ENCODE measurements at places on chromosomes 5 and 9.
A peak's percentile ranks its signal among the peaks of the same experiment; 100 is the strongest.

GRCh38 chr5:20605732-20606525 lies 617.9 kb upstream of the CDH18 start:
- DNase-seq: no peak

- no peak for DNase-seq
Measured at GRCh38 chr9:1294641-1295258, 244.6 kb downstream of the DMRT2 start.

- no peak for DNase-seq
Measured at GRCh38 chr9:36456480-36457065, 56.5 kb upstream of the RNF38 start.

DNA sequence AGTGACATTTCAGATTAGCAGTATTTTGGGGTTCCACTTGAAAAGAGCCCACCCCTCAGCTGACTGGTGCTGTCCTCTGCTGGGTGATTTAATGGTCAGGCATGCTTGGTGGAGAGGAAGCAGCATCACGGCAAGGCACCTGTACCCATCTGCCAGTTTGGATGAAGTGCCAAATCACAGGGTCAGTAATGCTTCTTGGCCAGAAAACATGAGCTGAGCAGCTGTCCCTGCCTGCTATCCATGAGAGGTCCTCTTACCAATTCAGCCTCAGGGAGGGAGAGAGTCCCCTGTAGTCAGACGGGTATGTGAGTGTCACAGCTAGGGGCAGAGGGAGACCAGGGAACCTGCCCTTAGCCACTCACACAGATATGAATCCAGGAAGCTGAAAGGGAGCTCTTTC lies 137.9 kb downstream of the SEC61B start:
- no peak for DNase-seq

- no peak for DNase-seq
Measured at GRCh38 chr9:35424356-35425352, 65.3 kb upstream of the RUSC2 start.

DNA sequence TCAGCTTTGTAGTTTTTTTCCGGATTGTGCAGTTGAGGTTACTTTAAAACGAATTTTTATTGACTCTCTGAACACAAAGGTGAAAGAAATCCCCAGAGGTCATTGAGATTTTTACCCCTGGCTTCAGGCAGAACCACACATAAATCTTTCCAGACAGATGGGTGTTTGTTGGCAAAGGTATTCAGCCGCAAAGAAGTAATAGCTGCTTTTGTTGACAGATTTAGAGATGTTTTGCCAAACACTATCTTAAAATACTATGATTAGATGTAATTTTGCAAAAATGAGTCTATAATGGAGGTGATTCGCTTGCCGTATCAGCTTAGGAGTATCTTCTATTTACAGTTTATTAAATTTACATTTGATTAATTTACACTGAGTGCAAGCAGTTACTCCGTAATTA lies 418.3 kb upstream of the CLINT1 start:
- DNase-seq: no peak

DNA sequence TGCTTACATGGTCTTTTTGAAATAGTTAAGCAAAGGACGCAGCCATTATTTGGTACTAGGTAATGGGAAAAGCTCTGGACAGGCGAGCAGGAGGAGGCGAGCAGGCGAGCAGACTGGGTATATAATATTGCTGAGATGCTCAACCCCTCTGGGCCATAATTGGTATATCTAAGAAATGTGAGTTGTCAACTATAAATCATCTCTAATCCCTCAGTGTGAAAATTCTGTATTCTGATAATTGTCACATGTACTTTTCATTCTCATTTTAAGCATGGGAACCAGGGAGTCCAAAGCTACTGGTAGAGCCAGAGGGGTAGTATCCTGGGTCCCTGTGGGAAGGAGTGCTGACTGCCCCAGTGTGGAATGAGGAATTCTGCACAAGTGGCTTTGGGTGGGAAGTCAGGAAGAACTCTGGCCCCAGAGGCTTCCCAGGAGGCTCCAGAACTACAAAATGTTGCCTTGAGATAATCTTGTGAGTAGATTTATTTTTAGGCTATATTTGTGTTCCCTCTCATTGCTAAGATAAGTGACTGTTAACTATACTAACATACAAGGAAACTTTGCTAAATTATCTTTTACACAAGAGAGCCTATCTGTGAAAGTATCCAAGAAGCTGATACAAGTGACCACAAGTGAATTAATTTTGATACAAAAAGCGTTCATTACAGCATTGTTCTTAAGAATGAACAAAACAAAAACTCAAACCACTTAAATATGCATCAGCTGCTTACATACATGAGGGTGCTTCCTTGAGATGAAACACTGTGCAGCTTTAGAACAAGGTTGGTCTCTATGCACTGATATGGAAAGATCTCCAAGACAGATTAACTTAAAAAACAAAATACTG lies 70.5 kb upstream of the TNFAIP8 start:
- DNase-seq: no peak

DNA sequence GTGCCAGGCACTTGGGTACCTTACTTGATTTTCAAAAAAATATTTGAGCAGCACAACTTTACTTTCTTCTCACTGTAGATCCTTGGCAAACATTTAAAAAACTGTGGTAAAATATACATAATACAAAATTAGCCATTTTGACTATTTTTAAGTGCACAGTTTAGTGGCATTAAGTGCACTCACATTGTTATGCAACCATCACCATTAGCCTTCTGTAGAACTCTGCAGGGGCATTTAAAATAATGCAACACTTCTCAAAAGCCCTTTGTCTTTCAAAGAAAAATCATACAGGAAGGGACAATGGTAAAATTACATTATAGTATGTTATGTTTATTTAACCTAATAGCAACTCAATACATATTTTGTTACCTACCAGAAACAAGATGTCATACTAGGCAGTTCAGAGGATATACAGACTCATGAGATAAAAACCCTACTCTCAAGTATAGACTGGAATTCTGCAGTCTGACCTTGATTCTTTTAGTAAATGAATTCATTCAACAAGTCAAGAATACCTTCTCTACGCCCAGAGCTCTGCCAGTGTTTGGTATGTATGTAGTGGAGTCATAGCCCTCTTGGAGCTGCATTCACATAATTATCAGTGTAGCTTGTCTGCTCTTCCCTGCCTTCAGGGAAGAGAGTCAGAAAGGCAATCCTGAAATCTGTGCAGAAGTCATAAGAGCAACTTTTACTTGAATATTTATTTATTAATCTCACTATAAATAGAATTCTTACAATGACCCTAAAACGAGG lies 74.0 kb upstream of the ARRDC3 start:
- DNase-seq: no peak

DNA sequence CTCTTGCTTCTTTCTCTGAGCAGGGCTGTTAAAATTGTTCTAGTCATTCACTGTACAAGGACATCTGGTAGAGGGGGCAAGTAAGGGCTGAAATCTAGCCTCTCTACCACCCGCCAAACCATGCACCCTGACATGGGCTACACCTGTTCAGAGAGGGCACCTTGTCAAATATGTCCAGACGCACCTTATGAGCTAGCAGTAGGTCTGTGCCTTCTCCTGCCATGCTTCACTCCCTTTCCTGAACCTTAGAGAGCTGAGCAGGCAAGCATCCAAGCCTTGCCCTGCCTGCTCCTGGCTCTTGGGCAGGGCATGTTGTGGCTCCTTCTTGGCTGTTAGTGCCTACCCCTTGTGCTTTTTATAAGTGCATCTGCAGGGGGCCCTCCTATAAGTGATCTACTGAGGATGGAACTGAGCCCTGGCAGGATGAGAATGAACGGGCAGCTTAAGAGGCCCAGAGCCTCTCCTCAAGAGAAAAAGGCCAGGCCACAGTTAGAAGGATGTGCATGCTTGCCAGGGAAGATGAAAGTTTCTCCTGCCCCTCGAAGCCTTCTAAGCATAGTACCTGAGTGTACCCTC lies 3.8 kb upstream of the NEUROG1 start:
- DNase-seq: no peak

GRCh38 chr5:135705941-135706466 lies 127.2 kb upstream of the CXCL14 start:
- DNase-seq: no peak

DNA sequence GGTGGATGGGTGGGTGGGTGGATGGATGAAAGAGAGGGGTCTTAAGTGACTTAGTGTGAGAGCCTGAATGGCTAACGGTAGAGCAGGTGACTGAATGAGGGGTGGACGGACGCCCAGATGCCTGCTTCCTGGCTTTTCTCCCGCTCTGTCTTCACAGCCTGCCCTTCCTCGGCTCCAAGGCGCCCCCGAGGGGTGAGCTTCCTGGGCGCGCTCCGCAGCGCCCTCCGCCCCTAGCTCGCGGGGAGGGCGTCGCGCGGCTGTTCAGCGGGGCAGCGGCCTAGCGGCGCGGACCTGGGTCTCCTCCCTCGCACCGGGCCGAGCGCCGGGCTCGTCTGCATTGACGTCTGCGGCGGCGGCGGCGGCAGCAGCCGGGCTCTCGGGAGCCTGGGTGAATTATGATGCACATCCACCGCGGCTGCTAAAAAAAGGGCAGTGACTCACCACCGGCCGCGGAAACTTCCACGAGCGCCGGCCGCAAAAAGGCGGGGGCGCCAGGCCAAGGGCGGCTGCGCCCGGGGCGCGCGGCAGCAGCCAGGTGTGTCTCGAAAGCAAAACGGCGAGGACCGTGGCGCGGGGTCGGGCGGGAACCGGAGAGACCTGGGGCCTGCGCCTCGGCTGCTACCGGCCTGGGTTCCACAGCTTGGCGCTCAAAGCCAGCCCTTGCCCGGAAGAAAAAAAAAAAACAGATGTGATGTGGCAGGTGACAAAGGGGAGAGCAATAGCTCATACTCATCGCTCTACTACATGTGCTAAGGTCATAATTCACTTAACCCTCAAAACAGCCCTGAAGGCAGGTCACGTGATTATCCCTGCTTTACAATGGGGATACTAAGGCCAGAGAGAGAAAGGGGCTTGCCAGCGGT lies 143.0 kb upstream of the ADRA1B start:
- DNase-seq: peak; percentile 40

DNA sequence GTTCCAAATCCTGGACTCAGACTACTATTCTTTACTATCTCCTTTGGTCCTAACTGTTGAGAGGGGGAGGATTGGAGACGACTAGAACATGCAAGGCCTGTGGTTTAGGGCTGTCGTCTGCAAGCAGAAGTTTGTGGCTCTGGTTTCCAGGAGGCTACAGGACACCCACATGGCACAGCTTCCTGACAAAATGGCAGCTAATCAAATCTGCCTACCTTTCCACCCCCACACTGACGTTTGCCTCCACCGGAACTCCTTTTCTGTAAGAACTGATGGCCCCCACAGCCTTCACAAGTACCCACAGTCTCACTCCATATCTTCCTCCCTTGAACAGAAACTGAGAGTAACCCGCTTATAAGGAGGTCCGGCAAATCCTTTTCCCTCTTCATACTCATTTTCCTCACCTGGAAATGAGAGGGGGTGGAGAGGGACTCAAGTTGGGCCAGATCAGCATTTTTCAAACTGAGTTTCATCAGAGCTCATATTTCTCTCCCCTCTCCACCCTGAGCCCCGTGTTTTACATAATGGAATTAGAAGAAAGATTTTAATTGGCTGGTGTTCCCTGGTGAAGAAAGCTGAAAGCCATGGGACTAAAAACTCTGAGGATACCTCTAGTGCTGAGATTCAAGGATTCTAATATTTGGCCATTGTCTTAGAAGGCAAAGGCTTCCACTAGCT lies 5.2 kb downstream of the SLC31A2 start:
- no peak for DNase-seq

GRCh38 chr5:178399701-178400095 lies 167.1 kb upstream of the PHYKPL start:
- DNase-seq: no peak

DNA sequence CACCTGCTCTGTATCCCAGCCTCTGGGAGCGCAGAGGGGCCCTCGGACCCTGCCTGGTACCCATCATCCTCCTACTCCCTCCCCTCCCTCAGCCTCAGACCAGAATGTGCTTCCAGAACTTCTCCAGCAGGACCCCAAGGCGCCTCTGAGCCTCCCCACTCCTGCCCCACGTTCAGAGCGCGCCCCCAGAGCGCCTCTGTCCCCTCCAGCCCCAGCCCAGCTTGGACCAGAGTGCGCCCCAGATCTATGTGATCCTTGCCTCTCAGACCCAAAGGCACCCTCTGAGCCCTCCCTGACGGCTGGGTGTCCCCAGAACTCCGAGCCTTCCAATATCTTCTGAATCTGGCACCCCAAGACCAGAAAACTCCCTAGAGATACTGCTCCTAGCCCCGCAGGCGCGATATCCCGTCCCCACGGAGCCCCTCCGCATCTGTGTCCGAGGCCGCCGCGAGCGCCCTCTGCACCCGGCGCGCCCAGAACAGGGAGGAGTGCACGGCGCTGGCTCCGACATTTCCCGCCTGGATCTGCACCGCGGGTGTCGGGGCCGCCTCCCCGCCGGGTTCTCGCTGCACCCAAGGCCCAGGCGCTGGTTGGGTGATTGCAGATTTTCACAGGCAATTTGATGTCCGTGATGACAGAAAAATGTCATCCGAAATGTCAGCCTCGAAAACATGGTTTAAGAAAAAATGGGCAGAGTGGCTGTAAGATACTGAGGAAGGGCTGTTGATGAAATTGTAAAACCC lies 522 bp downstream of the BHMT start:
- DNase-seq: no peak

GRCh38 chr5:94397508-94397907 lies 220.9 kb downstream of the KIAA0825 start:
- DNase-seq: no peak

DNA sequence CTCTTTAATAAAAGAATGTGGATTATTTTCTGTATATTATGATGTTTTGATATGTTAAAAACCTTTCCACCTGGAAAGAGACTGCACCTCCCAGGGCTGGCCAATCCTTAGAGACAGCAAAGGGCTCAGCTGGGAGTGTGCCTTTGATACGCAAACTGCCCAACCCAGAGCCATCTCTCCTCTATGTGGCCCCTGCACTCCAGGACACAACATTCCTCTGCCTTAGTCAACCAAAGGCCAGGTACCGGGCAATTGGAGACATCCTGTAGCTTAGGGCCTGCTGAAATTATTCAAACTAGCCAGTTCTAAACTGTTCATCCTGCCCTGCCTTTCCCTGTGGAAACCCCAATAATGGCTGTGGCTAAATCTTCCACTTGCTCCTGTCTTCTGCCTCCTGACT lies 5.0 kb upstream of the HSPB3 start:
- no peak for DNase-seq

DNA sequence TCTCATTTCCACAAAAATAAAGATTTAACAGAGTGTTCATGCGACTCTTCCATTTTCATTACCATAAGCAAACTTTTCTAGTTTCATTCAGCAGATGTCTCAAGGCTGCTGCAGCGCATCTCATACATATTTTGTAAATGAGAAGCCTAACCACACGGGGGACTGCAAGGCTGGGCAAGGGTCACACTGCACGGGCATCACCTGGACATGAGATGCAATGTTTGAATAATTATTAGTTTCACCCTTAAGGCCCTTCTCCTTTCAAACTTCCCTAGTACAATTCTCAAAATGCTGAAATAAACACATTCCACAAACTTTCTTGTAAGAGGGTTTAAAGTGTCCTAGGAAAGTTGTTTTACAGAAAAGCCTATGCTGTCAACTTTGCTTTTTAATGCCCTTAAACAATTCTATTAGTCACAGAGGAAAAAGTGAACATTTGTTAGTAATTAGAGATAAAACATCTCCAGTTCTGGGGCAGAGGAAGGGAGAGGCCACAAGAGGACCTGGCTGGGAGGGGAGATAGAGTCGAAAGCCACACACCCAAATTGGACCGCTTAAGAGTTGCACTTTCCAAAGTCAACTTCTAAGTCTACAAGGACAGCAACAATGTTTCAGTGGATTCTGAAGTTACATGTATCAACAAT lies 1.3 kb downstream of the DENND1A start:
- DNase-seq: no peak

- no peak for DNase-seq
Measured at GRCh38 chr9:136899196-136899595, 12.9 kb downstream of the TRAF2 start.

- DNase-seq: peak; percentile 79
Measured at GRCh38 chr9:113187929-113188595, 33.0 kb downstream of the FKBP15 start.

- peak; percentile 7 for DNase-seq
Measured at GRCh38 chr9:33517373-33517772, 6.7 kb upstream of the ANKRD18B start.

Measured in SW 1271 (cell line).